ENCODE measurements at places on chromosomes 16 and 17.

DNA sequence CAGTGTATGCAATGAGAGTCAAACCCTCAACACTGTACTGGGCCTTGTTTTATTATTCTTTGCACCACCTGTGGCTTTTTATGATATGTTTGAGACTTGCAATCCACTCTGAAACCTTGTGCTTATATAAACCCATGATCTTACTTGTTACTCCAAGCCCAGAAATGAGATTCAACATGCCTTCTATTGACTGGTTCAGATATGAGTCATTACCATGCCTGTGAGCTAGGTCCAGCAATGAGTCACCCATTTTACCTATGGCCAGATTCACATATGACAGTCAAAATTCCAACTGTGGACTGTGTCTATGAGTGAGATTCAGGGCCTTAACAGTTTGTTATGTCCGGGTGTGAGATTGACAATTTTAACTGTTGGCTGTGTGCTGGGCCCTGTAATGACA lies 1846.1 kb downstream of the TP53TG3F start:
- no peak for DNase-seq

GRCh38 chr17:43768382-43768781 lies 9.8 kb upstream of the SOST start:
- no peak for DNase-seq

DNA sequence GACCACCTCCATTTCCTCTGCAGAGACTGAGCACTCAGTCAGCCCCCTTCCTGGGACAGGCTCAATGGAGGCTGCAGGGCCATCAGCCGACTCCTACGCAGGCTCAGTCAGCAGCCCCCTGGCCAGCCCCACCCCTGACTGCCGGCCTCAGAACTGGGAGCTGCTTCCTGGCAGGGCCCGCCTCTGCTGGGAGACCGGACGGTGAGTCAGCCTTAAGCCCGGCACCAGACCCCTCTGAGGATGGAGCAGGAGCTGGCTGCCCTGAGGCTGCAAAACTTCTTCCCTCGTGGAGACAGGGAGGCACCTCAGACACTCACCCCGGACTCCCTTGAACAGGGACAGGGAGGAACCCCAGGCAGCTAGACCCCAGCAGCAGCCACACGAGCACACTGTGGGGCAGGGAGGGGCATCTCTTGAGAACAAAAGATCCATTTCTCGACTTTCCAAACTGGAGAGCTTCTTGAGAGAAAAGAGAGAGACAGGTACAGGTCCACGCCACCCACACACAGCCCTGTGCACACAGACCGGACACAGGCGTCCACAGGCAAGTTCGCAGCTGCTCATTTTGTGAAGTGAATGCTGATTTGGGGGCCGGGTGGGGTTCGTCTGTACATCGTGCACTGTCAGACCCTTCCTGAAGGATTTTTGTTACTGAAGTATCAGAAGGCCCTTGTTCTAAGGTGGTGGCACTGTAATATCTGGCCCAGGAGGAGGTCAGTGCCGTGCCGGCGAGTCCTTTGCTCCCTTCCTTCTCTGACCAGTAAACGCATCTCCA lies 1.3 kb upstream of the TUBB3 start:
- DNase-seq, result no peak

DNA sequence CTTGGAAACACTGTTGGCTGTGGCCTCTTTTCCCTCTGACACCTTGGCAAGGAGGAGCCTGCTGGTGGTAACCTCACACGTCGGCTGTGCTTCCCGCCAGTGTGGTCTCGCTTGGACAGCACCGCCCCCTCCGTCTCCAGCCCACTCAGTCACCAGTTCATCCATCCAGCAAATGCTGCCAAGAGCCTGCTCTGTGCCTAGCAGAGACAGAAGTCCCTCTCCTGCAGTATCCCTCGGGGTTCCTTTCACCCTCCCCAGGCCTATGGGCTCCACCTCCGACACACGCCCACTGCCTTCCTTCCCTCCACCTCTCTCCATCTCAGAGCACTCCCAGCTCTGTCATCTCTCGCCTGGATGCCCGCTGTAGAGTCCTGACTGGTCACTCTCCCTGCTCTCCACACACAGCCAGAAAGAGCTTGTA lies 12.3 kb downstream of the CACNG4 start:
- no peak for DNase-seq

DNA sequence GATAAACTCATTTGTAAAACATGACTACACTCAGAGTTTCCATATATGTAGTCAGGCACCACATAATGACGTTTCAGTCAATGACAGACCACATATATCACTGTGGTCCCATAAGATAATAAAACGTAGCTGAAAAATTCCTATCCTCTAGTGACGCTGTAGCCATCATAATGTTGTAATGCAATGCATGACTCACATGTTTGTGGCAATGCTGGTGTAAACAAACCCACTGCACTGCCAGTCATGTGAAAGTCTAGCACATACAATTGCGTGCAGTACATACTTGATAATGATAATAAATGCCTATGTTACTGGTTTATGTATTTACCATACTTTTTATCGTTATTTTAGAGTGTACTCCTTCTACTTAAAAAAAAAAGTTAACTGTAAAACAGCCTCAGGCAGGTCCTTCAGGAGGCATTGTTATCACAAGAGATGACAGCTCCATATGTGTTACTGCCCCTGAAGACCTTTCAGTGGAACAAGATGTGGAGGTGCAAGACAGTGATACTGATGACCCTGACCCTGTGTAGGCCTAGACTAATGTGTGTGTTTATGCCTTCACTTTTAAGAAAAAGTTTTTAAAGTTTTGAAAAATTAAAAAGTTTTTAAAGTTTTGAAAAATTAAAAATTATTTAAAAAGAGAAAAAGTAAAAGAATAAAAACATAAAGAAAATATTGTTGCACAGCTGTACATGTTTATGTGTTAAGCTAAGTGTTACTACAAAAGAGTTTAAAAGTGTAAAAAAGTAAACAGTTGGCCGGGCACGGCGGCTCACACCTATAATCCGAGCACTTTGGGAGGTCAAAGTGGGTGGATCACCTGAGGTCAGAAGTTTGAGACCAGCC lies 9.0 kb downstream of the STAT5B start:
- DNase-seq, result no peak

GRCh38 chr17:64687961-64688360 lies 25.9 kb upstream of the SMURF2 start:
- DNase-seq, result no peak

DNA sequence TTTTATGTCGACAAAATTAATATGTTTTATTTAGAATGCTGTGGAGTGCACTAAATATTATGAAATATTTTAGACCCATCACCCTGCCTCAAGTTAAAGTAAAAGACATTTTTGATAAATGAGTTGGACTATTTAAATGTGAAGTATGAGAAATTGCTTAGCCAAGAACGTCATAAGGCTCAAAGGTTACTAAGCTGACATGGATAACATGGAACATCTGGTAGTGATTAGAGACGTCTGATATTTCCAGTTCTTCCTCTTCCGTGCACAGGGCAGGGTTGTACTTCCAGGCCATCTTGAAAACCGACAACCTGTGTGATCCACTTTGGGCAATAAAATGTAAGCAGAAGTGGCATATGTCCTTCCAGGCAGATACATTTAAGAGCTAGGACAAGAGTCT lies 7.2 kb upstream of the CCL8 start:
- DNase-seq, result no peak

DNA sequence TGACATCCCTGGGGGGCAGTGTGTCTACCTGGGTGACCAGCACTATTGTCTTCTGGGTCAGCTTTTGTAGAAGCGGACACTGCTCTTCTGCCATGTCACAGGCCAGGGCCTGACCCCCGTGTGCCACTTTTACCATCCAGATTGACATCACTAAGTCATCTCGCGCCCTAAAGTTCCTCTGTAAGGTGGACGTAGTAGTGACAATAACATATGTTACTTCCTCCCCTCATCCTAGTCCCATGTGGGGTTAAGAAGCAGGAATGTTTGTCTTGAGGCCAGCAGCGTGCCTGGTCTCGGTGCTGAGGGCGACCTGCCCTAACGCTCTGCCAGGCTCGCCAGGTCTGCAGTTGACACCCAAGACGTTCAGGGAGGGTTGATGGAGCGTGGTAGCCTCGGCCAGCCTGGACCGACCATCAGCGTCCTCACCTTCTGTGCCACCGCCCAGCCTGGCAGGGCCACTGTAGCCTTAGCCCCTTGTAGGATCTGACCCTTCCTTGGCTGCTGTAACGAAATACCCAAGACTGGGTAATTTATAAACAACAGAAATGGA lies 20.7 kb downstream of the GAA start:
- DNase-seq, result no peak

DNA sequence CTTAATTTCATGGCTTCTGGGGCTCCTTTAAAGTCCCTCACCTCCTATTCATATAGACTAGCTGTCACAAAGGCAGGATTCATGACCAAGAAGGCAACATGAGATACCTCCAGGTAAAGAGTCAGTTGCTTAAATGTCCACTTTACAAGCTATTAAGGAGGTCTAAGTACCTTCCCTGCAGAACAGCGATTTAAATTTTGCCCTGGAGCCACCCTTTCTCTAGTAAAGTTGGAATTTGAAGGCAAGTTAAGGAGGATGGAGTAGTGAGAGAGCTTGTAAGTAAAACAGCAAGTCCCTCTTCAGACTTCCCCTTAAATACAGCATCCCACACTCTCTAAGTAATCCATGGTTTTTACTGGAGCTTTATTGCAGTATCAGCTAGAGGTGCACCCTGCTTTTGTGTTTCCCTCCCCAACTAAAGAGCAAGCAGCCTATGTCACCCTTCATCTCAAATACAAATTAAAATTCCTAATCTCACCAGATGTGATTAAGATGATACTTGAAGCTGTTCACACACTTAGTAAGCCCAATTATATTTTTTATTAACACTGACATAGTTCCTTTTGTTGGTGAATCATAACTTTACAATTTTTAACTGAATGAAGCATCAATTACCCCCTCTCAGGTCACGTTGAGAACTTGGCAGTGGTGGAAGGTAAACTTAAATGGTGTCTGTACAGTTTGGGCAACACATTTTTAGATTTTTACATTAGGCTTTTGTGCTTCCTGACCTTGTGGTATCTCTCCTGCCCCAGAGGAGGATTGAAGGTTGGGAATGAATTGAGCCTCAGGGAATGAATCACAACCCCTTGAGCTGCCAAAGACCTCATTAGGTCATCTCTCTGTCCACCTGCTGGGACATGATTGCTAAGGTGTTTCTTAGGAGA lies 108.9 kb downstream of the TANGO6 start:
- peak; percentile 43 for DNase-seq

DNA sequence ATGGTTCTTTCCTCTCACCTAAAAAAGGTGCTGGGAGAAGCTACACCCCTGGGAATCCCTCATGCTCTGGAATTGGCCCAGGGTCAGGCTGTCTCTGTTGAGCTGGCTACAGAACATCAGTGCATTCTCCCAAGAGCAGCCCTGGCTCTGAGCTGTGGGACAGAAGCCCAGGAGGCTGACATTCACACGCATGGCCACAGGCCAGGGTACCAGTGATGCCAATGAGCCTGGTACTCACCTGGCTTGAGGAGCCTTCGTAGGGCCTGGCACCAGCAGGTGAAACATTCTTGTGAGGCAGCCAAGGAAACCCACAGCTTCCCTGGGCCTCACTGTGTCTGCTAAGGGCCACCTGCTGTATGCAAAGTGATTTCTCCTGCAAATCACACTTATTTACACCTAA lies 121.7 kb upstream of the CCL2 start:
- DNase-seq, result no peak

DNA sequence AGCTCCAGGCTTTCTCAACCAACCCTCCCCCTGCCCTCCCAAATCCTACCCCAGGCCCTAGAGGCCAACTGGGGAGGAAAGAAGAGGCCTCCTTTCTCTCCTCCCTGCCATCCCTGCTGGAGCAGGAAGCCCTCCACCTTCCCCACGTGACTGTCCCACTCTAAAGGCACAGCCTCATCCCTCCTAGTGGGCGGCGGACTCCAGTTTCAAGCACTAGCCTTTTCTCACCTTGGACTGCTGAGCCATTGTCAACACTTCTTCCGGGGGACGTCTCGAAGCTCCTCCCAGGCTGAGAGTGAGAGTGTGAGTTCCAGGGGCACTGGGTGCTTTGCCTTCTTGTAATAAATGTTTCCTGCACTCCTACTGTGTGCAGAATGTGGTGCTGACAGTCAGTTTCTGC lies 21.4 kb upstream of the IRX6 start:
- DNase-seq, result no peak

DNA sequence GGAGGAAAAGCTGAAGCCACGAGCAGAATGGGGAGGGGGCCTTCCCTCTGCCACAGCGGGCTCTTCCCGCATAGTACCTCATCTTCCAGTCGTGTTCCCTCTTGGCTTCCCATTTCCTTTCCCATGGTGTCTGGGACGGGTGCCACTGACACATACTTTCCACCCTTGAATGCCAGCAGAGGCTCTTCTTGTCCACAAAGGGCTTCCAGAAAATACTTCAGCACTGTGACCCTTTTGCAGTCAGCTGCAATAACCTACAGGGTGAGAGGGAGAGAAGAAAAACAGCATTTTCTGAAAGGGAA lies 30.7 kb downstream of the HIC1 start:
- no peak for DNase-seq

- DNase-seq, result peak; percentile 62
These were observed 67.4 kb downstream of the CDH11 start for GRCh38 chr16:65054457-65054856.

GRCh38 chr16:60744198-60744597 lies 1292.0 kb downstream of the CDH8 start:
- no peak for DNase-seq

DNA sequence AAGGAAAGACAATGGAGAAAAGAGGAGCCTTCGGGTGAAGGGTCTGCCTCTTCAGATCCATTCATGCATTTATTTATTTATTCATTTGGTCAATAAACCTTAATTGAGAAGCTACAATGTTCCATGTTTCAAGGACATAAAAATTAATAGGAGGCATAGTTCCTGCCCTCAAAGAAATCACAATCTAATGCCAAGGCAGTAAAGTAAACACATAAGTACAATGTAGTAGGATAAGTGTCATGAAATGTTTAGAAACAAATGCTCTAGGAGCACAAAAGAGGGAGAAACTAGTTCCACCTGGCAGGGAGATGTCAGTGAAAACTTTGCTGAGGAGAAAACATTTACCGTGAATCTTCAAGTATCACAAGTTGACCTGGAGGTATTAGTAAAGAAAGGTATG lies 103.5 kb upstream of the NOG start:
- no peak for DNase-seq

Data from NCI-H524 treated with DMSO at 0.1 percent for 48 hours (cell line).